Activated CD4-positive, alpha-beta memory T cell treated with anti-CD3 and anti-CD28 coated beads for 36 hours (primary cell): ENCODE measurements at places on chromosomes 3 and 15.

- no peak for DNase-seq
Measured at GRCh38 chr15:80825361-80826030, 46.3 kb downstream of the CEMIP start.

DNA sequence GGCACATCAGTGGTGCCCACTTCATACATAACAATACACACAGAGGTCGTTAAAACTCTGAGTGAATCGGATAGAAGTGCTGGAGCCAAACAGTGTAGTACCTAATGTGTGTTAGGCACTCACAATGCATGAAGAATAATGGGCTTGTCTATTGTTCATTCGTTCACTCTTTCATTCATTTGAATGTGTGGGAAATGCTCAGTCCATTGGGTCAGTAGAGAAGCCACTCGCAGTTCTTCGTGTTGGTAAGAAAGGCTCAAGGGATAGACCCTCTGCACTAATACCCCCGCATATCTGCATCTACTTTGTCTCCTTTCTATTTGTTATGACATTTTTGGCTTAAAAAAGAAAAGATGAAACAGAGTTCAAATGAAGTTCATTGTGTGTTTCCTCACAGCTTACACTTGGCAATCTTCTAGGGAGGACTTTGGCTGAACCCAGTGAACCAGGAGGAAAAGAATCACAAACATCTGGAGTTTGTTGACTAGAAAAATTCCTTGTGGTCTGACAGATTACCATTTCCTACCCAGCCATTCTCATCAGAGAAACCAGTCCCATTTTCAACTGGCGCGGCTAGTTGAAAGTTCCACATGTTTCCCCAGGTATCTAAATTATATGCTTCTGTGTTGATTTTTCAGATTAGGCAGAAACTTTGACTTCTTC lies 32.8 kb upstream of the MFSD1 start:
- no peak for DNase-seq

DNA sequence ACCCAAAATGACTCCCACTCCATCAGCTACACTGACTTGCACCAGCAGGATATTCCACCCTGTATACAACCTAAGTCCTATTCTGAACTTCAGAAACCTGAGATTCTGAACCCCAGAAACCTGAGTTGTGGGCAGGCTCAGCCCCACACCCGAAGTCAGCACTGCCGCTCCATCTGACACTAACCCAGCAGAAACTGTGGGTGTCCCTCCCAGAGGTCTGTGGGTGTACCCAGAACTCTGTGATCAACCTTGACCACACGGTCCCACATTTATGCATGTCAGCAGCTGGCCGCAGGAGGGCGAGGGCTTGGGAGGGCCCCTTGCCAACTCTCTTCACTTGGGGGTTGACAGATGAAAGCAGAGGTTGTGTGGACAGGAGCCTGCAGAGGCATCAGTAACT lies 9.3 kb downstream of the OXTR start:
- DNase-seq = no peak

DNA sequence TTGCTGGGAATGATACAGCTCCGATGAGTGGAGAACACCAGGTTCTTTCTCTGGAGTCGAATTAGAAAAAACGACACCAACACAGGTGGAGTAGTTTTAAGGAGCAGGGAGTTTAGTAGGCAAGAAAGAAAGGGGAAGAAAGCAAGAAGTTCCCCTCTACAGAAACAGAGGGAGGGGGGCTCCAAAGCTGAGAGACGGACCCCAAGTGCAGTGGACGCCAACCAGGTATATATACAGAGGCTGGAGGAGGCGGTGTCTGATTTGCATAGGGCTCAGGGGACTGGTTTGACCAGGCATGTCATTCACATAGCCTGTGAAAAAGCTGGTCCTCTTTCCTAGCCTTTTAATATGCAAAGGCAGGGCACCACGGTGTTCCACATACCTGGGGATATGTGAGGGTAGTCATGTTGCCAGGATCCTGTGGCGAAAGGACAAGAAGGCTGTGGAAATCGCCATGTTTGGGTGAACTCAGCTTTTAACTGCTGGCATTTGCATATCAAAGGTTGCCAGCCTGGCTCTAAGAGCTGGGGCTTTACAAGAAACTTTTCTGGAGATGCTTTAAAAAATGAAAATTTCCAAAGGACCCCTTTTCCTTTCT lies 887.4 kb upstream of the EPHA6 start:
- DNase-seq = no peak
